Activated effector memory CD4-positive, alpha-beta T cell treated with Interleukin-2 at 50 U/mL for 16 hours (primary cell): ENCODE measurements at places on chromosomes 5 and 9.

DNA sequence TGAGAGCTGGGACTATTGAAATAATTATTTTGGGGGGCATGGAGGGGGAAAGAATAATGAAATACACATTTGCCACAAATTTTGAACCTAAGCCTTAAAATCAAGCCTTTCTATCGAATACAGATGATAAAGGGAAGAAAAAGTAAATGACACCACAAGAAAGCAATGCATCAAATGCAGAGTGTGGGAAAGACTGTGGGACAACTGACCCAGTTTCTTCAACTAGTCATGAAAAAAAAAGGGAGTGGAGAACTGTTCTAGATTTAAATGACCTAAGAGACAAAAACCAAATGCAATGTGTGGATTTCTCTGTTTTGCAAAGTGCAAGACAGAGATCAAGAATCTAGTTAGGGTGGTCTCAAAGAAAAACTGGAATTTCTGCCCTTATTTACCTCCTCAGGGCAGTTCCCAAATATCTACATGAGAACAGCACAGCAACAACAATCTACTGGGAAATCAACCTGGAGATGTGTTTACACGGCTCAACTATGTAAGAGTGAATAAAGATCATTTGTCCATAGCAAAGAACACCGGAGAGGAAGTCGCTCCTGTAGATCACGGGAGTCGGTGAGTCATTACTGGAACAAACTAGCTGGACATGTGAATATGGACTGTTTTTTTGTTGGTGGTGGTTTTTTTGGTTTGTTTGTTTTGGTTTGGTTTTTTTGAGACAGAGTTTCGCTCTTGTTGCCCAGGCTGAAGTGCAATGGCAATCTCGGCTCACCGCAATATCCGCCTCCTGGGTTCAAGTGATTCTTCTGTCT lies 145.9 kb downstream of the DROSHA start:
- DNase-seq: no peak

GRCh38 chr5:1315709-1316587 lies 21.1 kb upstream of the TERT start:
- peak; percentile 44 for DNase-seq

- no peak for DNase-seq
Observed at GRCh38 chr5:15300141-15300540, 199.8 kb upstream of the FBXL7 start.

DNA sequence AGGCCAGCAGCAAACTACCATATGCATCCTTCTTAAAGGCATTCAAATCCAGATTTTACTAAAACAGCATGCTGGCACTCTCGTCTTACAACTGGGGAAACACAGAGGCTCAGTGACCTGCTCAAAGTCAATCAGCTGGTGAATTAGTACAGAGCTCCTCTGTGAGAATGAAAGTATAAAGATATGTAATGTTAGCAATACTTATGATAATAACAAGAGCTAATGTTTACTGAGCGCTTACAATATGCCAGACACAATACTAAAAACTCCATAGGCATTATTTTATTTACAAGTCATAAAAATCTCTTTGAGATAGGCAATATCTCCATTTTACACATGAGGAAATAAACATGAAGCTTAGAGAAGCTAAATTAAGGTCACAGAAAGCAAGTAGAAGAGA lies 28.6 kb downstream of the FKBP15 start:
- no peak for DNase-seq

GRCh38 chr9:34986540-34987047 lies 3.0 kb upstream of the DNAJB5 start:
- DNase-seq: no peak

DNA sequence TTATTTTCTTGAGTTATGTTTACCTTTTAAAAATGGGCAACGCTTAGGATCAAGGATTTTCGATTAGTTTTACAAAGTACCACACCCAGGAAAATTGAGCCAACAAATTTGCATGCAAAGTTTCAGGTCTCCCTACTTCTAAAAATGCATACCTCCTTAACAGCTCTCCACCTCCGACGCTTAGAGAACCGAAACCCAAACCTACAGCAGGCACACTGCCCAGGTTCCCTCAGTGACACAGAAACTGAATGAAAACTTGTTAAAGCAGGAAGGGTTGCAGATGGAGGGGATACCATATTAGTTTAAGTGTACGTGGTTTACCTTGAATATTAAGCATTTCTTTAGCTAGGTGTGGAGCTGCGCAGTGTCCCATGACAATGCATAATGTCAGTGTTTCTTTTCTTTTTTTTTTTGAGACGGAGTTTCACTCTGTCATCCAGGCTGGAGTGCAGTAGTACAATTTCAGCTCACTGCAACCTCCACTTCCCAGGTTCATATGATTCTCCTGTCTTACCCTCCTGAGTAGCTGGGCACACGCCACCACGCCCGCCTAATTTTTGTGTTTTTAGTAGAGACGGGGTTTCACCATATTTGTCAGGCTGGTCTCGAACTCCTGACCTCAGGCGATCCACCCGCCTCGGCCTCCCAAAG lies 1.6 kb upstream of the SUB1 start:
- DNase-seq: peak; percentile 14

DNA sequence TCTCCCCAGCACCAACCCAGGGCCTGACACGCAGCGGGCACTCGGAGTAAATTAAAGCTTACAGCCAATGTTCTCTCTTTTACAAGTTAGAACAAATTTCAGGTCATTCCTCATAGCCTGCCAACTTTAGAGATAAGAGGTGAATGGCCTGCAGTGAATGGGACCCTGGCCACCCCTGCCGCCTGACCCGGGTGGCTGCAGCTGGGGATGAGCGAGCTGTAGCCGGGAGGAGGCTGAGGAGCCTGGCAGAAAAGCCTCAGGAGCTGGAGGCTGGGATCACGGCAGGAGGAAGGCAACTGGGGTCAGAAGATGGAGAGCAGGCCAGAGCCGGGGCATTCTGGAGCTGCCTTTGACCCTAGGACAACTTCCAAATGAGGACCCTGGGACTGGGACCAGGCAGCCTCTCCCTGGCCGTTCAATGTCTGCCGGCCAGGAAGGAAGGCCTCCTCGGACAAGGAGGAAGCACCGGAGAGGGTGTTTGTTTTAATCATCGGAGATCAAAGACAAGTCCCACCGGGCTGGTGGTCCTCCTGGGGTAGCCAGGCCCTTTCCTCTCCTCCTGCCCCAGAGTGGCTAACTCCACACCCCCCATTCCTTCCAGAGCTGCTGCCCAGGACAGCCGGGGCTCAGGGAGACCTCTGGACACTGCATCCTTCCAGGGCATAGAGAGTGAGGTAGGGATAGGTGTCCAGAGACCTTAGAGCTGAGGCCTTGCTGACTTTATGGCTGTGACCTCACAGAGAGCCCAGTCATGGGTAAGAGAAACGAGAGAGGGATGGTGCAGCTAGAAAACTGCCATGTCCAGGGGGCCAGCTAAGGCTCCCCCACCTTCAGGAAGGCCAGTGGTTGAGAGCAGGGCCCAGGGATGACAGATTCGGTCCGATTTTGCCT lies 87.3 kb upstream of the LMX1B start:
- DNase-seq: no peak

GRCh38 chr5:124888050-124888506 lies 141.6 kb upstream of the ZNF608 start:
- DNase-seq: no peak

- no peak for DNase-seq
Observed at GRCh38 chr5:168765086-168765550, 185.9 kb upstream of the PANK3 start.
